ENCODE measurements at places on chromosomes 5 and 9.

DNA sequence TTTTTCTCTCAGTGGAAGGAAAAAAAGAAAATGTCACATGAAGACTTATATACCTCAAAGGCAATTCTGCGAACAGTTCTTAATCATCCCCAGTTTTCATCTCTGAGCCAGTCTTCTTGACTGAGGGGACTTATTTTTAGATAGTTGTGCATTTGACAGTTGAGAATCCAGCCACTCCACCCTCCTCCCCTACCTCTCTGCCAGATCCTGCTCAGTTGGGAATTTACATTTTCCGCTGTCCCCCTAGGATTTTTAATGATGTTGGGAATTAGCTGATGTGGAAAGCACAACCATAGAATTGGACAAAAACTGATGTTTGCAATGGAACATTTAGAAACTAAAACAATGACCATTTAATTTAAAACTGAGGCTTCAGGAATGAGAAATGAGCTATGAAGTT, 194.3 kb upstream of the PIK3R1 start:
- DNase-seq = no peak

- DNase-seq = no peak
Observed at GRCh38 chr9:82091100-82091499, 102.5 kb downstream of the SPATA31D1 start.

GRCh38 chr9:101590901-101591300, 3.9 kb downstream of the PPP3R2 start:
- DNase-seq = no peak

DNA sequence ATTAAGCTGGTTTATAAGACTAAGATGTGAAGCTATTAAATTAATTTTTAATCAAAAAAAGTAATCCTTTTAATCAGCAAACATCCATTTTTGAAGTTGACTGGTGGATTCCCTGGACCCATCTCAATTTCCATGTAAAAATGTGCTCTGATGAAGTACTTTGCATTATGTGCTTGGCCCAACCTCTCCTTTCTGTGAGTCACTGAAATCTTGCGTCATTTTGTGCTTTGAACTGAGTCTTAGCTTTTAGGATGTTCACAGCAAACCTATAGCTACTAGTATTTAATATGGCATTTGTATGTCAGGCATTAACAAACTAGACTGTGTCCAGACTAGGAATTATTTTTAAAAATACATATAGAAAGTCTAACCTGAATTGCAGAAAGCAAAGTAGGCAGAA, 55.0 kb upstream of the CDH12 start:
- no peak for DNase-seq

DNA sequence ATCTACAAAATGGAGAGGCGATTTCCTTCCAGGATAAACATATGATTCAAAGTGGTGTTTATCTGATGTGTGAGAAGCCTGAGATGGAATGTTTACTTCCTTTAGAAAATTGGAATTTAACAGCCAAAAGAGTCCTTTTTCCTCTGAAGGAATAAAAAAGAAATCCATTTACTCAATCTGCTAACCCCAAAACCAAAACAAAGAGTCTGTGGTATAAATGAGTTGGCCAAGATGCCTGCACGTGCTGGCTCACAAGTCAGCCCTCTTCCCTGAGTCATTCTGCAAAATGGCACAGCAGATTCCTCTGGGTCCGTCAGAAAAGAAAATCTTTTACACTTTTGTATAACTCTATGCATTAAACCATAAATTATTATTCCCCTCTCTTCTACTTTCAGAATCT, 60.8 kb downstream of the EBF1 start:
- no peak for DNase-seq

- no peak for DNase-seq
Observed at GRCh38 chr5:95670568-95670967, 12.2 kb downstream of the SPATA9 start.

Data from stimulated activated CD8-positive, alpha-beta memory T cell treated with anti-CD3 and anti-CD28 coated beads, Interleukin-12 subunit alpha, Interleukin-12 subunit beta, amount 100 ng/mL, for 1 hour (primary cell).